ENCODE measurements at places on chromosomes 2 and 18.

DNA sequence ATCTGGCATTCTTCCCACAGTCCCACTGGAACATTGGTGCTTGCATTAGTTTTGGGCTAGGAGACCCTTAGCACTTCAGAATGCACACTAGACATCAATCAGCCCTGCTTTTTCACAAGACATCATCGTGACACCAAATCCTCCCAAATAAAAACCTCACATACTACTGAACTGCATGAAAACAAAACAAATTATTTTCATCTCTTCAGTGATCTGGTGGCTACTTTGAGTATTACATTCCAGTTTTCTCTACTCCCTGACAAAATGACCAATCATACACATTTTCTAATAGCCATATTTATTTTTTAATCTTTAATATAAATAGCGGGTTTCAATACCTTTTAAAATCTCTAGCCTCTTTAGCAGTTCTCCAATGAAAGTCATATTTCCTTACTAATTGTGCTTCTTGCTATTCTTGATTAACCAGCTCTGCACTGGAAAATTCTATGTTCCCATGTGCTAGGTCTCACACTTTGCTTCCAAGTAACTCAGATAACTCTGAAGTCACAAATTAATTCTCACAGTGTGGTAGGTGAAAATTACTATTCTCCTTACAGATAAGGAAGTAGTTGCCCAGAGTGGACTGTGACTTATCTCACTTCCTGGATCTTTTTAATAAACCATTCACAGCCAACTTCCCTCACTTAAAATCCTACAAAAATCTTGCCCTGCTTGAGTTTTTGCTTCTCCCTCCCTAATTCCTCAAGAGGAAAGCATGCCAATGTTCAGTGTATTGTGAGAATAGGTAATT lies 82.5 kb upstream of the EPB41L3 start:
- DNase-seq, result no peak

GRCh38 chr2:143954186-143954585 lies 565.7 kb downstream of the ZEB2 start:
- DNase-seq, result no peak

DNA sequence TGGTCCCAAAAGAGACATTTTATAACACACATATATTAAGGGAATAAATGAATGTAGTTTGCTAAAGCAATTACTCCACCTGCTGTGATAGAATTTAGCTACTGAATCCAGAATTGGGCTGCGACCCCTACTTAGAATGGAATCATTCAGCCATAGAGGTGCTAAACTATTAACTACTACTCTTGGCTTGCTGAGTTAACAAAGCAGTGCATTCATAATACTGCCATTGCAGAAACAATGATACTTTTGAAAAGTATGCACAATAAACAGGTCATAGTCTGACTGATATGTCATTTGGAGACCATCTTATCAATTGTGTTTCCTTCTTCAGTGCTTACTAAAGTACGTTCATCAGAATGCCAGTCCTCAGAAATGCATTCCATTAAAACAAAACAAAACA lies 273.6 kb downstream of the PIEZO2 start:
- DNase-seq, result no peak

GRCh38 chr2:210534879-210535278 lies 21.5 kb upstream of the CPS1 start:
- no peak for DNase-seq

GRCh38 chr2:125169022-125169763 lies 1144.1 kb downstream of the CNTNAP5 start:
- DNase-seq, result no peak

GRCh38 chr2:162282765-162283425 lies 35.6 kb downstream of the IFIH1 start:
- DNase-seq, result no peak

GRCh38 chr18:31447530-31448191 lies at the start of gene DSG3:
Gene DSG3, plus strand, starts transcription at chr18:31447741. Its CDS starts 137 bp downstream, at chr18:31447878.
- no peak for DNase-seq

- no peak for DNase-seq
Measured at GRCh38 chr2:71545572-71546274, 92.4 kb downstream of the DYSF start.

GRCh38 chr18:38576916-38577315 lies 1011.3 kb upstream of the CELF4 start:
- no peak for DNase-seq
